ENCODE measurements at places on chromosomes 16 and 17.

DNA sequence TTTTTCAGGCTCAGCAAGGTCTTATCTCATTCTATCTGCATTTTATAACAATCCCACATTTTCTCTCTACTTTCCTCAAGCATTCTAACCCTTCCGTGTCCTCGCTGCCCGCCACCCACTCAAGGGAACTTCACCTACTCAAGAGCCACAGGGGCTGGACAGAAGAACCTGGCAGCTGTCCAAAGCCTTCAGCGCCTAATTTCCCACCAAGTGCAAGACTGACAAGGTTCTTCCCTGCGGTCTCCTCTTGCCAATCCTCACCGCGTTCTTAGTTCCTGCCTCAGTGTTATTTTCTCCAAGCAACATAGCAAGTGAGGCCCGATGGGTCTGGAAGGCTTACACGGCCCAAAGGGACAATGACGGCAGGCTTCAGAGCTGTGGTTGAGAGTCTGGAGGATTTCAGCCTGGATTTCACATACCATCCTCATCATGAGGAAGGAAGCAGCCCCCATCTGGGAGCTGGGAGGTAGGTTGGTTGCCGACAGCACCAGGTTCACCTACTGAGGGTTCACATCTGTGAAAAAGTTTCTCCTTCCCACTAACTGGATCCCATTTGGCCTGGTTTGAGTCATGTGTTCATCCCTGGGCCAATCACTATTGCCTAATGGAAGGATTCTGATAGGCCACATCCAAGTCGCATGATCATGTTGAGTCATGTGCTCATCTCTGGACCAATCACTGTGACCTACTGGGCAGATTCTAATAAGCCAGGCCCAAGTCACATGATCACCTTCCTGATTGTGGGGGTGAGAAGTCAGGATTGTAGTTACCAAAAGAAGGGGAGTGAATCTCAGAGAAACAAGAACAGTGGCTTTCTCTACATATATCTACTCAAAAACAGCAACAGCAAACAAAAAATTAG, 108.2 kb downstream of the N4BP1 start:
- no peak for DNase-seq

DNA sequence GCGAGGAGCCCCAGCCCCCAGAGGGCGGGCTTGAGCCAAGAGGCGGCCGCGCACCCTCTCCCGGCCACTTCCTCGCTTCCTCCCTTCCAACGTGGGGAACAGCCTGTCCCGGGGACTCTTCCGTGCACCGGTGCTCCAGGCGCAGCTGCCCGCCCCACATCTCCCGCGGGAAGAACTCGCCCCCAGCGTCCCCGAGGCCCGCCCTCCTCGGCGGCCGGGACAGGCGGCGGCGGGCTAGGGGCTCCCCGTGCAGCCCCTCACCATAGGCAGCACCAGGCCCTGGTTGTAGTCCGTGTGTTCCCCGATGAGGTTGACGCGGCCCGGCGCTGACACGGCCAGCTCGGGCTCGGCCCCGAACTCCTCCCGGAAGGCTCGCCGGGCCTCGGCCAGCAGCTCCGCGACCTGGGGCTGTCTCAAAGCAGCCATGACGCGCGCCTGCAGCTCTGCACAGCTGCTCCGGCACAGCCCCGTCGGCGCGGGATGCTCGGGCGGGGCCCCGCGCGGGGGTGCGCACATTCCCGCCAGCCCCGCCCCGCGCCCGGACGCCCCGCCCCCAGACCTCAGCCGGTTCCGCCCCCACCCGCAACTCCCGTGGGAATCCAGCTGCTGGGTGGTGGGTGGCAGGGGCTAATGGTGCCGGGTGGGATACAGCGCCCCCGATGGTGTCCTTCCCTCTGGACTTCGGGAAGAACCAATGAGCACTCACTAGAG, at the start of gene GALK1:
Gene GALK1, minus strand, starts transcription at position 482 of the 711 bp plus-strand sequence. Its CDS starts 56 bp downstream, at position 426.
- peak; percentile 53 for DNase-seq

- DNase-seq = no peak
Observed at GRCh38 chr16:4814542-4815173, 12.2 kb upstream of the ROGDI start.

DNA sequence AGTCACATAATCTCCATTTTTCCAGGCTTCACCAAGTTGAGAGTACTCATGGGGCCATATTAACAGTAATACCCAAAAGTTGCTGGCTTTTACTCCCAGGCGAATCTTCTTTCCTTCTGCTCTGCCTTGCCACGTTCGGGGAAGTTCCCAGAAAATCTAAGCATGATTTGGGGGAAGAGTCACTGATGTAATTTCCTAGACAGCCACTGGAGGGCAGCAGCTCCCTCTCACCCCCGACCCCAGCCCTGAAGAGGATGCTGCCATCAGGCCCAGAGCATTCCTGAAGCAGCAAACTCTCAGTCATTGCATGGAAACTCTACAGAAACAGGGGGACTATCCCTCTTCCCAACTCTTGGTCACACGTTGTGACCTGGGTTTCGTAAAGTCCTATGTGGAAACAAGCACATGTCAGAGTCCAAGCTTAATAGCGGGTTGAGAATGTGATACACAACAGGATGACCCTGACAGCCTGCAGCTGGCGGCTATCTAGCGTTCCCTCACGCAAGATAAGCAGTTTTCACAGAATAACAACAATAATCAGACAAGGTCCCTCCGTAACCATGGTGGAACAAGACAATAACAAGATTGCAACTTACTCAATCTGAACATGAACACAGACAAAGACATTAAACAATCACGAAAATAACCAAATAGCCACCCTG, 43.8 kb upstream of the DHX40 start:
- peak; percentile 53 for DNase-seq

DNA sequence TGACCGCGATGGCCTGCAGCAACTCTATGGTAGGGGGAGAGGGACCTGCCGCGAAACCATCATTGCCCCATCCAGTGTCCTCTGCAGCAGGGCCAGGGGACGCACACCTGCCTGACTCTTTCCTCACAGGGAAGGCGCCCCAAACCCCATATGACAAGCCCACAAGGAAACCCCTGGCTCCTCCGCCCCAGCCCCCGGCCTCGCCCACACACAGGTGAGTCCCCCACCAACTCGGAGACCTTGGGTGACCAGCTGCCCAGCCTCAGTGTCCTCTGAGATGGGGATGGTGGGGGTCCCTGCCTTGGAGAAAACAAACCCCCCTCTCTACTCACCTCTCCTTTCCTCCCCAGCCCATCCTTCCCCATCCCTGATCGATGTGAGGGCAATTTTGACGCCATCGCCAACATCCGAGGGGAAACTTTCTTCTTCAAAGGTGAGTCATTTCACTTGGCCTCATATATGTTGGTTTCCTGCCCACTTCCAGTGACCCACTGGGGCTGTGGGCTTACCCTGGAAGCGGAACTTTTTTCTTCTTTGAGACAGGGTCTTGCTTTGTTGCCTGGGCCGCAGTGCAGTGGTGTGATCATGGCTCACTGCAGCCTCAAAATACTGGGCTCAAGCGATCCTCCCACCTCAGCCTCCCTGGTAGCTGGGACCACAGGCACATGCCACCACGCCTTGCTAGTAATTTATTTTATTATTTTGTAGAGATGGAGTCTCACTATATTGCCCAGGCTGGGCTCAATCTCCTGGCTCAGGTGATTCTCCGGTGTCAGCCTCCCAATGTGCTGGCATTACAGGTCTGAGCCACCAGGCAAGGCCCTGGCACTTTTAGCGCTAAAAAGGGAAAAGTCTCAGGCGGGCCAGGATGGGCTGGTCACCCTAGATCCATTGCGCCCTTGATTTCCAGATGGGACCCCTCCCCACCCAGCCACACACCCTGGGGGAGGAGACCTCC, 8.0 kb upstream of the IL32 start:
- no peak for DNase-seq

GRCh38 chr17:28402224-28402630, 3.8 kb downstream of the SLC46A1 start:
- no peak for DNase-seq

GRCh38 chr17:39099663-39100286, 51.7 kb downstream of the PLXDC1 start:
- peak; percentile 83 for DNase-seq

- DNase-seq = no peak
Observed at GRCh38 chr17:37312137-37312923, 63.5 kb upstream of the C17orf78 start.

DNA sequence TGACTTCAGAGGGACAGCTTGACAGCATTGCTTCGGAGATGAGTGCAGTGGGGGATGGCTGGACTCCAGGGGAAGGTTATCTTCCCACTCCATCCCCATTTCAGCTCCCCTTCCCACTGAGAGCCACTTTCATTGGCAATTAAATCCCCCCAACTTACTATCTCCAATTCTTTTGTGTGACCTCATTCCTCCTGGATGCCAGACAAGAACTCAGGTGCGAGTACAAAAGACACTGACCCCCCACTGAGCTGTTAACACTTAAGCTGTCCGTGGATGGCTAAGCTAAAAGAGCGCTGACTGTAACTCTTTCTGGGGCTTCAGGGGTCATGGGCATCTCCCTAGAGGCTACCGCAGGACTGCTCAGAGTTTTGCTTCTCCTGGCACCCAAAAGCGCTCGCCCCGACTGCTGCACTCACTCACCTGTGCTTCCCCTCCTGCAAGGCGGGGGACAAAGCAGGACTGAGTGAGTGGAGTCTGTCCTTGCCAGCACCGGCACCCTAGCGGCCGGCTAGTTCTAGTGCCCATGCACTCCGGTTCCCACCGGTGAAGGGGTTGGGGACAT, 44.8 kb upstream of the FBXO47 start:
- no peak for DNase-seq

DNA sequence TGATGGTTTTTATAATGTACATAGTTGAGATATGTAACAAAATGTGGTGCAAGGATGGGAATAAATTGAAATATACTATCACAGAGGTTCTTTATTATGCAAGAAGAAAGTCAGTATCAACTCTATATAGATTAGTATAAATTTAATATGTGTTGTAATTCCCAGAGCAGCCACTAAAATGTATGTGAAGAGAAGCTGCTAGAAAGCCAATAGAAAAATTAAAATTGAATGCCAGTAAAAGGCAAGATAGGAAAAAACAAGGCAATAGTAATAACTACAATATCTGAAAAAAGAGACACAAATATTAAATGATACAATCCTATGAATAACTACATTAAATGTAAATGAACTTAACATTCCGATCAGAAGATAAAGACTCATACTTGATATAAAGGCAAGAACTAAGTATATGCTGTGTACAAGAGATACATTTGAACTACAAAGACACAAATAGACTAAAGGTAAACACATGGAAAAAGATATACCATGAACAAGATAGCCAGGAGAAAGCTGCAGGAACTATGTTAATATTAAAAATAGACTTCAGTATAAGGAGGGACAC, 92.0 kb downstream of the ABCA8 start:
- no peak for DNase-seq

DNA sequence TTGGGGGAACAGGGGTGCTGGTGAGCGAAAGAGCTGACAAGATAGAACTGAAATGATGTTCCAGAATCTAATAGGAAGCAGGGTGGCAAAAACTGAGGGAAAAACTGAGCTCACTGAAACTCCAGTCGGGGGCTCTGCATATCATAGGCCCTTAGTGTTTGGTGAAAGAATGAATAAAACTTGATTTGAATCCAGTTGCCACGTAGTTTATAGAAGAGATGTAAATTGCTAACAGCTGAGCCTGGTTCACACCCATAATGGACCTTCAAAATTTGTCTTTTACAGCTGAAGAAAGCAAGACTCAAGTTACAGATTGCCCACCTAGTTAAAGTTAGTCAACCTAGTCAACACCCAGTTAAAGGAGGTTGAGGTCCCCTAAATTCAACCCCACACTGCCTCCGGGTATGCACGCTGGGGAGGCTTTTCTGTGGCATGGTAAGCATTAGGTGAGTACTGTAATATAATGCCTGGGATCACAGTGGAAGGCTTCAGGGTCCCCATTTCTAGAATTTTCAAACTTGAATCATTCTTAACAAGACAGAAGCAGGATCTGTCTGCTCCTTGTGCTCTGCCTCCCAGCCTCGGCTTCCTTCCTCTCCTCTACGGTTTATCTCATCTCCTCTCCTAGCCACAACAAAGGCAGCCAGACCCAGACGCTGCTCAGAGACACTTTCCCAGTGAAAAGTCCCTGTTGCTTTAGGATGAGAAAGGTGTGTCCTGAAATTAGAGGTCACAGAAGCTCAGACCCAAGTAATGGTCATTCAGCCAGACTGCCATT, 26.9 kb upstream of the SUPT4H1 start:
- no peak for DNase-seq

GRCh38 chr16:7185689-7186088, 147.0 kb upstream of the RBFOX1 start:
- no peak for DNase-seq

DNA sequence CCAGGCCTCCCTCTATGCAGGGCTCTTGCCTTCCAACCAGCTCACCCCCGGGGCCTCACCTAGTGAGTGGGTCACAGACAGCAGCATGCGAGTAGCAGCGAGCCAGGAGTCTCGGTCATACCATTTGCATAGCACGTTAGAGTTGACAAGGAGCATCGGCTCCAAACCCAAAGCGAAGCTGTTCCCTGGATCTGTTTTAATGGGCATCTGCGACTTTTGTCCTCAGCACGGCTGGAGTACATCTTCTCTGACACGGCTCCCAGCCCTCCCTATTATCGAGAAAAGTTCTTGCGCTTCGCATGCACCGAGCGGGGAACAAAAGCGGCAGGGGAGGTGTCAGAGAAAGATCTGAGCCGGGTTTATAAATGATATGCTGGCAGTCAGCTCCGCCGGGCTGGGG, 253.3 kb downstream of the MAF start:
- no peak for DNase-seq

GRCh38 chr17:41029633-41030245, at the start of gene KRTAP1-4:
KRTAP1-4 (minus strand) TSS chr17:41030195; CDS start chr17:41030078, 117 bp downstream.
- no peak for DNase-seq

DNA sequence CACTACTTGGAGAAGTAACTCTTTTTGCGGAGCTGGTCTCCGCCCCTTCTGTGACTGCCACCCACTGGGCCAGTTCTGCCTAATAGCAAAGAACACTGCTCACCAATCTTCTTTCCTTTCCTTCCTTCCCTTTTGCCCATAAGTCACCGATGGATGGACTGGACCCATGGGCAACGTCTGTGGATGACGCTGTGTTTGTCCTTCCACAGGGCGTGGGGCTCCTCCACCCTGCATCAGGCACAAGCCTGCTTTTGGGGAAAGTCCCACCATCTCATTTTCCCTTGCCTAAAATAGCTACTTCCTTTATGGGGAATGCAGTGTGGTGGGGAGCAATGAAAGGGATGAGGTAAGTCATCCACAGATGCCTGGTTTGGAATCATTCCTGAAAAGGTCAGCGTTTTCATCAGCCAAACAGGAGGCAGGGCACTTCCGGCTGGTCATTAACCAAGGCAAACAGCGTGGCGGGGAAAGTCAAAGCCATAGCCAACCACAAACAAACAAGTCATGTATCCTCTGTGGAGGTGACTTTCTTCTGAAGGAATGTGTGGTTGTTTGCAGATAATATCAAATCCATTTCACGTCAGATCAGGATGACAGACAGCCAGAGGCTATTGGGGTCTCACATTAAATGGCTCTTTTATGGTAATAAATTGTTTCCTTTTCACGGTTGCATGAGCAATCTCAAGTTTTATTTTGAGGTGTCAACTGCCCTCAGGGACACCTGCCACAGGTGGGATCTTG, 30.7 kb upstream of the MED9 start:
- DNase-seq = peak; percentile 89

- peak; percentile 71 for DNase-seq
Observed at GRCh38 chr17:9115214-9116191, 94.2 kb downstream of the NTN1 start.

- DNase-seq = no peak
Observed at GRCh38 chr16:85515830-85516397, 97.2 kb upstream of the GSE1 start.
